Endothelial cell of umbilical vein (primary cell): ENCODE measurements at places on chromosomes 2 and 18. TPM values are rescaled to one million over a fixed set of nuclear protein-coding genes. Genes with fewer than 3 reads are reported as not detected.
A peak's percentile ranks its signal among the peaks of the same experiment; 100 is the strongest.

GRCh38 chr2:170196963-170197362, 19.0 kb downstream of the MYO3B start:
- no peak for DNase-seq

DNA sequence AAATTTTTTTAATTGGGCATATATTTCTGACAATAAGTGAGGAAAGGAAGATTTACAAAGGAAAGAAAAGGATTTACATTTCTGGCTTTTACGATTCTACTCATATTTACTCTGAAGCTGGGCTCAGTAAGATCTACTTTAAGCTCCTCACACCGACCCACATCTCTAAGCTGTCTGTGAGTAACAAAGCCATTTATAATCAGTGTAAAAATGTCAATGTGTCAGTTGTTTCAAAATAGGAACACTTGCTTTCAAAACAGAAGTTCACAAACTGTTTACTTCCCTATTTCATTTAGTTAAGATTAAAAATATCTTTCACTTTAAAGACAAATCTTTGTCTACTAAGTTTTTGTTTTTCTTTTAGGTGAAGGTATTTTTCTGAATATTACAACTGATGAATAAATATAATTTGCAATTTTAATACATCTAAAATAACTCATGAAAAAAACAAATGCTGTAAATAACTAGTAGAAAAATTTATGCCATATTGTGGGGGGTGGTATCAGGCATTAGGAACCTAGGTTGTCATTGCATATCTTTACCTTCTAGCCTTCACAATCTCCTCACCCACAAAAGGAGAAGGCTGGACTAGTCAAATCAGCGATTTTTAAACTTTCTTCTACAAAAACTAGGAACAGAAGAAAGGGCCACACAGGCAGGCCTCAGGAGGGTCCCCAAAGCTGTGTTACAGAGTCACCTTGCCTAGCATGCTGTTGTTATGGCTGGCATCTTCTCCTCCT, 64.5 kb downstream of the TMEM131 start:
- DNase-seq = no peak

DNA sequence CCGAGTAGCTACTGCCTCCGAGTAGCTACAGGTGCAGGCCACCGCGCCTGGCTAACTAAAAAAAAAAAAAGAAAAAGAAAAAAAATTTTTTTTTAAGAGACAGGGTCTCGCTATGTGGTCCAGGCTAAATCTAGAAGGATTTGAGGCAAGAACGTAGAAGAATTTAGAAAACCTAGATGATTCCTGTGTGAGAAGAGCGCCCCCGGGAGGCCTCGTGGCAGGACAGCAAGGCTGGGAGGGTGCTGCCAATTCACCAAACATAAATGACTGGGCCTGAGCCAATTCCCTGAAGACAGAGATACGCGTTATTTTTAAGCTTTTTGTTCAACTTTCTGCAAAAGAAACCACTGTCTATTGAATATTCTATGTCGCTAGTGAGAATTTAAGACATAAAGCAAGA, 90.1 kb upstream of the TGFA start:
- DNase-seq = peak; percentile 7

DNA sequence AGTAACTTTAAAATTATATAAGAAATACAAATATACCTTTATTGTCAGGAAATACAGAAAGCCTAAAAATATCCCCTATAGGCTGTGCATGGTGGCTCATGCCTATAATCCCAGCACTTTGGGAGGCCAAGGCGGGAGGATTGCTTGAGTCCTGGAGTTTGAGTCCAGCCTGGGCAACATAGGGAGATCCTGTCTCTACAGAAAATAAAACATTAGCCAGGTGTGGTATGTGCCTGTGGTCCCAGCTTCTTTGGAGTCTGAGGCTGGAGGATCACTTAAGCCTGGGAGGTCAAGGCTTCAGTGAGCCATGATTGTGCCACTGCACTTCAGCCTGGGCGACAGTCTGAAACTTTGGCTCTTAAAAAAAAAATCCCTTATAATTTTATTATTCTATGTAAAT, 29.1 kb downstream of the GLS start:
- no peak for DNase-seq

DNA sequence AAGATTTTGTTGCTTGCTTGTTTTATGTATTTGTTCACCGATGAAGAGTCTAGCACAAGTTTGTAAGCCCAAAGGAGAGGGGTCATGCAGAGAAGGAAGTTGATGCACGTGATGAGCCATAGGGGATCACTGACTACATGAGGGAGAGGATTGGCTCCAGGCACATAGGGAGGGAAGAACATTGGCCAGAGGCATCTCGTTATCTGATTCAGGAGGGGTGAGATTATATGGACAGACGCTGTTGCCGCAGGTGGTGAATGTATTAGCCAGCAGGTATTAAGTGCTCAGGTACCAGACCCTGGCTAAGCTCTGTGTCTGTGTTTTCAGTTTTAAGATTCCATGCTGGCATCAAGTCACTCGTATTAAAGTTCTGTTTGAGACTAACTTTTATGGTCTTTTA, 91.8 kb upstream of the CHST9 start:
- DNase-seq = no peak

- DNase-seq = no peak
Observed at GRCh38 chr2:190664240-190664639, 15.4 kb downstream of the NAB1 start.

DNA sequence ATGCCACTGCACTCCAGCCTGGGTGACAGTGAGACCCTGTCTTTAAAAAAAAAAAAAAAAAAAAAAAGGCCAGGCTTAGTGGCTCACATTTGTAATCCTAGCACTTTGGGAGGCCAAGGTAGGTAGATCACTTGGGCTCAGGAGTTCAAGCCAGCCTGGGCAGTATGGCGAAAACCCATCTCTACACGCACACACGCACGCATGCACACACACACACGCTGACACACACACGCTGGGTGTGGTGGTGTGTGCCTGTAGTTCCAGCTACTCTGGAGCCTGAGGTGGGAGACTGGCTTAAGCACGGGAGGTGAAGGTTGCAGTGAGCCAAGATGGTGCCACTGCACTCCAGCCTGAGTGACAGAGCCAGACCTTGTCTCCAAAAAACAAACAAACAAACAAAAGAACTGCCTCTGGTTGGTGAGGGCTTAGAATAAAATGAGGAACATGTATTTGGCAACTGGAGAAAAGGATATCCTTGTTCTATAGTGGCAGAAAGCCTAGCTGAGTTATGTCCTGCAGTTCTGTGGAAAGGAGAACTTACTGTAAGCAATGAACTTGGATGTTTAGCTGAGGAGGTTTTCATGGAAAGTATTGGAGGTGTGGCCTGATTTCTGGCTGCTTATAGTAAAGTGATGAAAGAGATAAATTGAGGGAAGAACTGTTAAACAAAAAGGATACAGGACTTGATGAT, 34.0 kb downstream of the HAT1 start:
- no peak for DNase-seq

DNA sequence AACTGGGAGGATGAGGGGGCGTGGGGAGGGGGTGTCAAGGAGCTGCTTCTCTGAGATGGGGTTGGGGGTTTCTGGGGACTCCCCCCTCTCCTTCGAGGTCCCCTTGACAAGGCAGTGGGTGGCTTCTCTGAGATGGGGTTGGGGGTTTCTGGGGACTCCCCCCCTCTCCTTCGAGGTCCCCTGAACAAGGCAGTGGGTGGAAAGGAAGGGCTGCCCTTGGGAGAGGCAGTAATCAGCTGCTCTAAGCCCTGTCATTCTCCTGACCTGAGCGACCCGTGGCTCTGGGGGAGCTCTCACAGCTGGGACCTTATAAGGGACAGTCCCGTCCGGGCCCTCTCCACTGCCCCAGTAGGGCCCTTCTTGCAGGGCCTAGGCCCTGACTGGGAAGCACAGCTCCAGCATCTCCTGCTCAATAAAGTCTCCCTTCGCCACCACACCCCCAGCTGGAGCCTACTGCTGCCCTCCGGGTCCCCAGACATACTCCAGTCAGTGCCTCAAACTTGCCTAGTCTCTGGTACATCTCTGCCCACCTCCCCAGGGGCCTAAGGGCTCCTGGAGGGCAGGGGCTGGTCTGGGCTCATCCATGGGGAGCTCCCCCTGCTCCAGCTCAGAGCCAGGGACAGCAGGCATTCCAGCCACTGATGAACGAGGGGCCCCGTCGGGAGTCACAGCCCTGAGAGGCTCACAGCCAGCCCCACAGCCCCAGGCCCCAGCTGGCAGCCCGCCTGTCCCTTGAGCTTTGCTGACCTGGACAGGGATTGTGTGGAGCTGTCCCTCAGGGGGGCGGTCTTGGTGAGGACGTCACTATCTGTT, 2.8 kb downstream of the GAREM2 start:
- DNase-seq = no peak

DNA sequence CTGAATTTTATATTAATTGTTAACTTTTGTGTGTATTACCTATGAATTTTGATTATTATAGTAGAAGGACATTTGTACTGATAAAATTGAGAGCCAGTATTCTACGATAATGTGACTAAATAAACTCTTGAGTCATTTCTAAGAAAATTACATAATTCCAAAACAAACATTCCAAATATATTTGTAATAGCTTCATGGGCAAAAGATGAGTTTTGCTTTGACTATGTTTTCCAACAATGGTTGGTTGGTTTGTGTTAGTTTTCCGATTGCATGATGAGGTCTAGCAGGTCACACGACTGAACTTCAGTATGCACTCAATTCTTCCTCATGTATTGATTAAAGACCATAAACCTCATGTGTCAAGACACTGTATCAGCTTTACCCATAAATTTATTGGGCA, 71.7 kb upstream of the WDR75 start:
- DNase-seq = peak; percentile 77

DNA sequence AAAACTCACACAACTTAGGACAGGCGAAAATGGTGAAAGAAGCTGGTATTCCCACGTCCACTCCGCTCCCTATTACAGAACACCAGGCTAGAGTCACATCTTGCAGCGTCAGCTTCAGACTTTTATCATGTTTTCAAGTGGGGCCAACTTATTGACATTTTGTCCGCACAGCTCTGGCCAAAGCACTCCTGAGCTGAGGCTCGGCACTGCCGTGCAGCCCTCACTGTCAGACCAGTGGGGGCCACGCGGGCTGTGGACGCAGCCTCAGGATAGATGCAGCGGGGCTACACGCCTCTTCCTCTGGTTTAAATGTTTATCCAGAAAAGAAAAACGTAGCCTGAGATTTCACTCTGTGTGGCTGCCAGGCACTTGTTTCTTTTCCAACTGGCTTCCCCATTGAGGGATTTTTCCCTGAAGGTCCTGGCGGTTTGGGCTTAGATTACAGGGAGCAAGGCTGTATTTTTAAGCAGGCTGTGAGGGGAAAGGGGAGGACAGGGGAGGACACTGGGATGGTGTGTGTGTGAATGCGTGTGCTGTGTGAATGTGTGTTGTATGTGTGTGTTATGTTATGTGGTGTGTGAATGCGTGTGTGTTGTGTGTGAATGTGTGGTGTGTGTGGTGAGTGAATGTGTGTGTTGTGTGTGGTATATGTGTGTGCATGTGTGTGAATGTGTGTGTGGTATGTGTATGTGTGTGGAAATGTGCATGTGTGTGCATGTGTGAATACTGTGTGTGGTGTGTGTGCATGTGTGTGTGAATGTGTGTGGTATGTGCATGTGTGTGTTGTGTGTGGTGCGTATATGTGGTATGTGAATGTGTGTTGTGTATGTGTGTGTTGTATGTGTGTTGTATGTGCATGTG, 267.6 kb downstream of the DCDC2C start:
- no peak for DNase-seq

GRCh38 chr2:178874529-178875240, 67.5 kb upstream of the TTN start:
- no peak for DNase-seq

GRCh38 chr2:172177996-172178395, 75.3 kb upstream of the DLX2 start:
- DNase-seq = peak; percentile 50

- no peak for DNase-seq
Observed at GRCh38 chr2:69836316-69836715, 6.9 kb downstream of the GMCL1 start.

DNA sequence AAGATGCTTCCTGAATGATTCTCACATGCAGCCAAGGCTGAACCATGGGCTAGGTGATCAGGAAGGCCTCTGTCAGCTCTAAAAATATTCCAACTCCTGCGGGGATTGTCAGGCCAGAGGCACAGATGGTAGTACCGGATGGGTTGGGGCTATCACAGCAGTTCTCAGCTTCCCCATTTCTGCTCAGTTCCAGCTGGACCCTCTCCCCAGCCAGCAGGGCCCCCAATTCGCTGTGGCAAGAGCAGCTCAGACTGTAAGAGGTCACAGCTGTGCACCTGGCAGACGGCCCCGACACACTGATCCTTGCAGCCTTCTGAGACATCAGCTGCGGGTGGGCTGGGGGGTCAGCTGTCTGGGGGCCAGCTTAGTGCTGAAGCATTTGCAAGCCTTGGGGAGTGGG, 43.6 kb upstream of the TCF7L1 start:
- no peak for DNase-seq

DNA sequence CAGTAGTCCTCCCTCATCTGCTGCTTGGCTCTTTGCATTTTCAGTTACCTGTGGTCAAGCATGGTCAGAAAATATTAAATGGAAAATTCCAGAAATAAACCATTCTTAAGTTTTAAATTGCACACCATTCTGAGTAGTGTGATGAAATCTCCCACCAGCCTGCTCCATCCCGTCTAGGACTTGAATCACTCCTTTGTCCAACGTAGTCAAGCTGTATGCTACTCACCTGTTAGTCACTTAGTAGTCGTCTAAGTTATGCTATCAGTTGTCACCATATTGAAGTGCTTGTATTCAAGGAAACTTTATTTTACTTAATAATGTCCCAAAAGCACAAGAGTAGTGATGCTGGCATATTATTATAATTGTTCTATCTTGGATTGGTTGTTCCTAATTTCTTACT, 172.5 kb downstream of the FIGN start:
- no peak for DNase-seq

GRCh38 chr2:64987956-64988419, 1.2 kb upstream of the SLC1A4 start:
- DNase-seq = peak; percentile 91

GRCh38 chr2:124589971-124590370, 564.9 kb downstream of the CNTNAP5 start:
- DNase-seq = no peak

The SPP2 gene
- total RNA-seq = not detected in 2 replicates

The LINC00305 gene
- not detected in 2 replicates for total RNA-seq

The UGT1A9 gene
- total RNA-seq = not detected in 2 replicates

The SH2D6 gene
- total RNA-seq = 0.39 and 0.53 TPM in 2 replicates

The R3HDM1 gene
- 36.2 and 36.6 TPM in 2 replicates for total RNA-seq

The GPR75 gene
- 4.7 and 5.0 TPM in 2 replicates for total RNA-seq

The UGT1A4 gene
- not detected in 2 replicates for total RNA-seq

The HOXD13 gene
- not detected in 2 replicates for total RNA-seq

The ANKRD29 gene
- total RNA-seq = 1.2 and 2.6 TPM in 2 replicates

The GAL3ST2 gene
- total RNA-seq = 0.23 TPM in 1 of 2 replicates, not detected in the other

The FBXO36 gene
- 0.53 and 1.1 TPM in 2 replicates for total RNA-seq
